Liver (tissue), 10 donors: ENCODE measurements at places on chromosomes 13 and 19. TPM values are rescaled to one million over a fixed set of nuclear protein-coding genes. Genes with fewer than 3 reads are reported as not detected.

The REX1BD gene
- 44.0 TPM for total RNA-seq

The IL4I1 gene
- 0.75 TPM for total RNA-seq

- no peak overlapping the region for H3K4me3 ChIP-seq
- no peaks in the 10 kb centered on the region for H3K4me1 ChIP-seq
- no peaks in the 10 kb centered on the region for H3K27me3 ChIP-seq
- no peaks in the 10 kb centered on the region for H3K36me3 ChIP-seq
- no peak overlapping the region for H3K27ac ChIP-seq
Measured at GRCh38 chr19:17429641-17430113, 9.8 kb downstream of the MVB12A start.

GRCh38 chr19:48390188-48391099 is 907 bp downstream of the KDELR1 start:
- H3K36me3 ChIP-seq, result peaks cover 18% of the 10 kb centered on the region
- no peaks in the 10 kb centered on the region for H3K27me3 ChIP-seq
- peak overlapping the region; percentile 93 for H3K27ac ChIP-seq
- H3K4me3 ChIP-seq, result peak overlapping the region; percentile 78
- no peaks in the 10 kb centered on the region for H3K4me1 ChIP-seq

- DNase-seq, result no peak
- no peaks in the 10 kb centered on the region for H3K27me3 ChIP-seq
- H3K36me3 ChIP-seq, result peaks cover 4% of the 10 kb centered on the region
- peak overlapping the region; percentile 78 for H3K27ac ChIP-seq
Measured at GRCh38 chr13:110525328-110526319, 35.9 kb downstream of the RAB20 start.

DNA sequence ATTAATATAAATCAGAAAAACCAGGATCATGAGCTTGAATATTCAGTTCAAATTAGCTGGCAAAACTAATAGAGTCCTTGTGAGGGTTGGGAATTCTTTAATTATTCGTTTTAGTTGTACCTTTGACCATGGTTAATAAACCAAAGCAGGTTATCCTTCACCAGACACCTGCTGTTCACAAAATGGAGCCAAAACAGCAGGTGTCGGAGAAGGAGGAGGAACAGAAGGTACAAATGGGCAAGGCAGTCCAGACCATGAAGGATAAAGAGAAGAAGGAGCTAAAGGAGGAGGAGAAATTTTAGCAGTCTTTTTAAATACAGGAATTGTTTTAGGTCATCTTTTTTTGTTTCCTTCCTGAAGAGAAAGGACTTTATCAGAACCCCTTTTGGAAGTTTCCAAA is 106.1 kb downstream of the NHLRC3 start:
- H3K36me3 ChIP-seq, result no peaks in the 10 kb centered on the region
- no peaks in the 10 kb centered on the region for H3K4me1 ChIP-seq
- H3K27ac ChIP-seq, result no peak overlapping the region

- no peak for DNase-seq
- no peaks in the 10 kb centered on the region for H3K27me3 ChIP-seq
- no peak overlapping the region for H3K4me3 ChIP-seq
- no peaks in the 10 kb centered on the region for H3K4me1 ChIP-seq
- no peak overlapping the region for H3K27ac ChIP-seq
Measured at GRCh38 chr13:39565036-39565949, 37.7 kb downstream of the LHFPL6 start.

- H3K4me3 ChIP-seq, result no peak overlapping the region
- H3K4me1 ChIP-seq, result no peaks in the 10 kb centered on the region
- no peaks in the 10 kb centered on the region for H3K36me3 ChIP-seq
- DNase-seq, result no peak
- no peaks in the 10 kb centered on the region for H3K27me3 ChIP-seq
Measured at GRCh38 chr13:103284466-103284865, 218.2 kb upstream of the SLC10A2 start.

DNA sequence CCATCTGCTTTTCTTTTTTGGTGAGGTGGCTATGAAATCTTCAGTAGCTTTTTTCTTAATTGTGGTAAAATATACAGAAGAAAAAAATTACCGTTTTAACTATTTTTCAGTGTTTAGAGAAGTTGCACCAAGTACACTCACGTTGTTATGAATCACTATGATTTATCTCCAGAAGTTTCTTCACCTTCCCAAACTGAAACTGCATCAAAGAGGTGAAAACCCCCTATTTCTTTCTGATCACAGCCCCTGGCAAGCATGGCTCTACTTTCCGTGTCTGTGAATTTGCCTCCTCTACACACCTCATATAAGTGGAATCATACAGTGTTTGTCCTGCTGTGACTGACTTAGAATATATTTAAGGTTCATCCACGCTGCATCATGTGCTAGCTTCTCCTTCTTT is 15.6 kb upstream of the SIGLEC10 start:
- no peaks in the 10 kb centered on the region for H3K36me3 ChIP-seq
- H3K27me3 ChIP-seq, result no peaks in the 10 kb centered on the region
- peaks cover 2% of the 10 kb centered on the region for H3K4me1 ChIP-seq
- no peak overlapping the region for H3K27ac ChIP-seq

DNA sequence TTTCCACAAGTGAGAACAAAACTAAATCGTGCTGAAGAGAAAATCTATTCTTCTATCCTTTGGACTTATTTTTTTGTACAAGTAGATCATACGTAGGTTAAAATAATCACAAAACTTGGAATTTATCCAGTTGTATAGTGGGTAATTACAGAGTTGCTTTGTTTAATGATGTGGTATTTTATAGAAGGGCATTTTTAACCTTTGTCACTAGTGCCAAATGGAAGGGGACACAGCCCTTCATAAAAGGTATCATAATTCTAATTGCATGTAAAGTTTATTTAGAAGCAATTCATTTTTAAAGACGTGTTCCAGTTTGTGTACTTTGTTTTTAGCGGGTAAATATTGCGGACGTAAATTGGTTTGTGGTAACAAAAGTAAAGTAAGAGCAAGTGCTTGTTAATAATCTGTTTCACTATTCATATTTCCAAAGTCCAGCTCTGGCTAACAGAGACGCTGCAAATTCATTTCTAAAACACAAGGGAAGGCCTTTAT is 99.5 kb downstream of the ERCC5 start:
- no peak for DNase-seq
- no peaks in the 10 kb centered on the region for H3K27me3 ChIP-seq
- H3K27ac ChIP-seq, result no peak overlapping the region
